ENCODE measurements at places on chromosomes 1 and 21.

DNA sequence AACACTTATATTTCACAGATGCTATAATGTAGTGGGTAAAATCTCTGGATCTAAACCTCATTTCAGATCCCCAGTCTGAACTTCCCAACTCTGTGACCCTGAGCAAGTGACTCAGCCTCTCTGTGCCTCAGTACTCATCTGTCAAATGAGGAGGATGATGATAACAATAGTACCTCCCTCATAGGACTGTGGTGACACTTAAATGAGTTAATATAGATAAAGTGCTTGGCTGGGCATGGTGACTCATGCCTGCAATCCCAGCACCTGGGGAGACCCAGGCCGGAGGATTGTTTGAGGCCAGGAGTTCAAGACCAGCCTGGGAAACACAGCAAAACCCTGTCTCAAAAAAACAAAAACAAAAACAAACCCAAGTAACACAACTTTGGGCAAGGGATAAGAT, 4.7 kb upstream of the ECE1 start:
- DNase-seq = no peak

DNA sequence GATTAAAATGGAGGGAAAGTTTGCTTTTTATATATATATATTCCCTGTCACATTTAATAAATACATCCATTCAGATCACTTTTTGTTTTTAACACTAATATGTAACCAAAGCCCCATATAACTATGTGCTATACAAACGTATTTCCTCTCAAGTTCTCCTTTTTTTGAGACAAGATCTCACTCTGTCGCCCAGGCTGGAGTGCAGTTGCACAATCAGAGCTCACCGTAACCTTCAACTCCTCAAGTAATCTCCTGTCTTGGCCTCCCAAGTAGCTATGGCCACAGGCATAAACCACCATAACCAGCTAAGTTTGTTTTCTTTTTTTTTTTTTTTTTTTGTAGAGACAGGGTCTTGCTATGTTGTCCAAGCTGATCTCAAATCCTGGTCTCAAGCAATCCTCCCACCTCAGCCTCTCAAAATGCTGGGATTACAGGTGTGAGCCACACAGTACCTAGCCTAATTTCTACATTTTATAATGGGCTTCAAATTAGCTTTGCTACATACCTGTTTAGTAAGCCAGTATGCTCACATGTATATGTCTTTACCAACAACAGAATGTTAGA, 120.0 kb downstream of the TGFBR3 start:
- DNase-seq = no peak

DNA sequence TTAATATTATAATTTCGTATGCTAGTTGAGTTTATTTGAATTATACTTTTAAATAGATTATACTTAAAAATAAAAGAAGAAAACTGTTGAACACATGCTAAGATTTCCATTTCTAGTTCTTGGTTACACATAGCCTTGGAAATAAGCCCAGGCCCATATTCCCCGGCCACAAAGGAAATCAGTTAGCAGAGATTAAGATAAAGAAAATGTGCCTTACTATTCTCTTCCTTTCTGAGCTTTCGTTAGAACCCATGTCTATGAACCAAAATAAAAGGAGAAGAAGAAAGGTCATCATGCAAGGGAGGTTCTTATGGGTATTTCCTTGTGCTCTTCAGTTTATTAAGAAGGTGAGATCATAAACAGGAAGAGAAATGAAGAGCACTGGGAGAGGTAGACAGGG, 32.3 kb upstream of the CRP start:
- no peak for DNase-seq

DNA sequence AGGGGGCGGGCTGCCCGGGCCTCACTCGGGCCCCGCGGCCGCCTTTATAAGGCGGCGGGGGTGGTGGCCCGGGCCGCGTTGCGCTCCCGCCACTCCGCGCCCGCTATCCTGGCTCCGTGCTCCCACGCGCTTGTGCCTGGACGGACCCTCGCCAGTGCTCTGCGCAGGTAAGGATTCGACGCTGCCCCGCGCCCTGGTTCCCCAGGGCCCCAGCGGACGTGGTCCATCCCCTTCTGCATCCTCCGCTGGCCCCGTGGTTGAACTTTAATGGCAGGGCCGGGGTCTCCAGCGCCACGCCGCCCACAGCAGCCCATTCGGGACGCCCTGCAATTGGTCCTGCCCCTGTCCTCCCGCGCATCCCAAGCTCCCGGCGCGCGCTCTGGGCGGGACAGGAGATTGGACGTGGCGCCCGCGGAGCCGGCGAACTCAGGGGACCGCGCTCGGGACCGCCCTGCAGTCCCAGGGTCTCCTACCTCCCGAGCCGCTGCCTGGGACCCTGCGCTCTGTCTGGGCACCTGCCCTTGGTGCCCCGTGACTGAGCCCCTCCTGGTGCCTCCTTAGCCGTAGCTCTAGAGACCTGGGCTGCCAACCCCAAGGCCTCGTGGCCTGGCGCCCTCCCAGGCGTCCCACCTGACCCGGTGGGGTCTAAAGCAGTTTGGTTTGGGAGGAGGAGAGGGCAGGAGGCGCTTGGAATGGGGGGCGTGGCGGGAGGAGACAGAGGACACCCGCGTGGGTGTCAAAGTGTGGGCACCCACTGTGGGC, at the start of gene ALPL:
Gene ALPL (plus strand): TSS at position 73 of the 762 bp plus-strand sequence. CDS start 44,659 bp downstream, outside the sequence.
- no peak for DNase-seq

DNA sequence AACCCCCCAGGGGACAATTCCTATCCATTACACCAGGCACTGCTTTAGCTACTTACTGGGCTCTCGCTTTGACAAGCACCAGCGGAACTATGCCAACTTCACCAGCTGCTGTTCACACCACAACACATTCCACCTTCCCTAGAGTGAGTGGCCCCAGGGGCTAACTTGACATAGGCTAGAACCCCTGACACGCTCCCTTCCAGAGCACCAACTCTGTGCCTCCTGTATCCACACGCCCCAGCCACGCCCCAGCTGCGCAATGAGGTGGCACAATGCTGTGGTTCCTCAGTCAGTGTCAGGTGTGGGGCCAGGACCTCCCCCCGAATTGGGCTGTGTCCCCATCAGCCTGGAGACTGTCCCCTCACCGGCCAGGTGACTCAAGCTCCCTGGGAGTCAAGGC, 11.7 kb upstream of the FGR start:
- DNase-seq = no peak

DNA sequence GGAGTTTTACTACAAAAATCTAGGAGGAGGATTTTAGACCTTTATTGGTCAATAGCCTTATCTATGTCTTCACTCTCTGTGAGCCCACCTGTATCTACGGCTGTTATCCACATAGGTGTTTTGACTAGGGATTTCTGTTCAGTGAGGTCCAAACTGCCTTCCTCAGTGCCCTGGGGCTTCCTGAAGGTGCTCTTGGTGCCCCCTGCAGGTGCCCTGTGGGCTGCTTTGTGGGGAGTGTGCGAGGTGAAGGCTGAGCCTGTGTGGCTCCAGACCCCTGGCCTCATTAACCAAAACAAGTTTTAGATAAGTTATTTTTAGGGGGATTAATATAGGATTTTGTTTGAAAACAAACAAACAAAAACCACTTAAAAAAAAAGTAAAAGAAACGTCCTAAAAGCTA, 122.5 kb downstream of the KIF26B start:
- no peak for DNase-seq

DNA sequence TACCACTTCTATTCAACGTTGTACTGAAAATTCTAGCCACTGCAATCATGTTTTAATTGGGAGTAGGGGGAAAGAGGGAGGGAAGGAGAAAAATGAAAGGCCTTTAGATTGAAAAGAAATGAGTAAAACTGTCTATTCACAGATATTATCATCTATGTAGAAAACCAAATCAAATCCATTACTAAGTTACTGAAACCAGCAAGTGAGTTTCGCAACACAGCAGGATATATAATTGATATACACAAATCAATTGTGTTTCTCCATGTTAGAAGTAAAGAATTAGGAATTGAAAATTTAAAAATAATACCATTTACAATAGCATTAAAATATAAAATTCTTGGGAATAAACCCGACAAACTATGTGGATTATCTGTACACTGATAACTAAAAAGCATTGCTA, 19.2 kb downstream of the SFT2D2 start:
- DNase-seq = no peak

DNA sequence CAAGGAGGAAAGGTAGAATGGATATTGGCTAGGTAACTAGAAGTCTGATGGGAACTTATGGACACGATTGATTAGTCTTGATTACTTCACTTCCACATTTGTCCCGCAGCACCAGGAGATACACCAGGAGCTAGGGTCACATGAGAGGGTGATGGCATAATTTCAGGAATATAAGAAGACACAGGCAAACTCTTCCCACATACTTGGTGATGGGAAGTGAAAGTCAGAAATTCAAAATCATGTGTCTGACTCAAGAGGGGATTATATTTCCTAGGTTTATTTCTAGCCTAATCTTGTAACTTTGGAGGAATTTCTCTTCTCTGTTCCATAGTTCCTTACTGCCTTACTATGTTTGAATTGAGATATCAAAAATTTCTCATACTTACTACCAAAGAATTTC, 185.0 kb downstream of the PBX1 start:
- no peak for DNase-seq

- no peak for DNase-seq
Observed at GRCh38 chr1:3695326-3696217, 43.3 kb downstream of the TP73 start.

GRCh38 chr1:217564207-217564606, 66.7 kb downstream of the GPATCH2 start:
- no peak for DNase-seq

DNA sequence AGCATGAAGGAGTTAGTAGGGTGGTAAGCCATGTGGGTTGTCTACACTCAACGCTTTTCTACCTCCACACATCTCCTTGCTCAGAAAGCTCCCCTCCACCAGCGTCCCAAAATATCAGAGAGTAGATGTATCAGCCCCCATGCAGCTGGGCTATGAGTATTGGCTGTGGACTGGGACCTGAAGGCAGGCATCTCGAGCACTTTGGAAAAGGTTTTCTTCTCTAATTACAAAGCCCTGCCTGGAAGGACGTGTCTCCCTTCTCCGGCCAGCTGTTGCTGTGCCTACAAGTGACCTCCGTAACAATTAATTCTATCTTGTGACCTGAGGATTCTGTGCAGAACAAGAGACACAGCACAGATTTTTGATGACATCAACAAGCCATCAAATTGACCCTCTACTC, 142.0 kb upstream of the RUNX1 start:
- no peak for DNase-seq

- no peak for DNase-seq
Observed at GRCh38 chr1:11923827-11924113, 2.5 kb downstream of the KIAA2013 start.

- no peak for DNase-seq
Observed at GRCh38 chr1:16372535-16373285, 5.7 kb downstream of the SZRD1 start.

- DNase-seq = no peak
Observed at GRCh38 chr1:64318428-64318827, 115.0 kb downstream of the UBE2U start.

DNA sequence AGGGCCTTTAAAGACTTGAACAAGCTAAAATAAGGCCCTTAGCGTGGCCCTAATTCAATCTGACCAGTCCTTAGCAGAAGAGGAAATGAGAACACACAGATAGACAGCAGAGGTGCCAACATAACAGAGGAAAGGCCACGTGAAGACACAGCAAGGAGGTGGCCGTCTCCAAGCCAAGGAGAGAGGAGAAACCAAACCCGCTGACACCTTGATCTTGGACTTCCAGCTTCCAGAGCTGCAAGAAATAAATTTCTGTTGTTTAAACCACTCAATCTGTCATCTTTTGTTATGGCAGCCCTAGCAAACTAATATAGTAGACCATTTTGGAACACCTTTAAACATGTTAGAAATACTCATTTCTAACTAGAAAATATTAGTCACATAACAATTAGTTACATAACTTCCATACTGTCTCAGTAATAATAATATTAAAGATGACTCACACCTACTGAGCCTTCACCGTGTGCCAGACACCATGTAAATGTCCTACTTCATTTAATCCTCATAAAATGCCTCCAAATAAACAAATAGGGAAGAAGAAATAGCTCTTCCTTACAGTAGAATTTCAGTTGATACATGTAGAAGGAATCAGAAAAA, 47.9 kb downstream of the S1PR1 start:
- no peak for DNase-seq

- no peak for DNase-seq
Observed at GRCh38 chr1:228242409-228242808, 34.6 kb downstream of the OBSCN start.

- no peak for DNase-seq
Observed at GRCh38 chr21:26804895-26805609, 40.2 kb downstream of the ADAMTS1 start.

DNA sequence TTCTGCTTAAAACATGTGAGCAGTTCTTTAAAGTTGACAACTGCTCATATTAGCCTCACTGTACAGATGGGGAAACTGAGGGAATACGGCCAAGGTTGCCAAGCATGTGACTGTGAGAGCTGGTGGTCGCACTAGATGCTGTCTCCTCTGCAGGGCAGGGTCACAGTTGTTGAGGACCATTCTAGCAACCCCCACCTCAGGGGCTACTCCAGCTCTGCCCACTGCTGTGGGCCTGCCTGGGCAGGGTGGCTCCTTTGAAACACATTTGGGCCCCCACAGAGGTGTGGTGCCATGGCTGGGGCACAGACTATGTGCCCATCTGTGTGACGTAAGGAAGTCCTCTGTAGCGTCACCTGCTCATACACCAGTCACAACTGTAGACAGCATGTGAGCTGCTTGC, 779 bp downstream of the THEM5 start:
- DNase-seq = no peak

DNA sequence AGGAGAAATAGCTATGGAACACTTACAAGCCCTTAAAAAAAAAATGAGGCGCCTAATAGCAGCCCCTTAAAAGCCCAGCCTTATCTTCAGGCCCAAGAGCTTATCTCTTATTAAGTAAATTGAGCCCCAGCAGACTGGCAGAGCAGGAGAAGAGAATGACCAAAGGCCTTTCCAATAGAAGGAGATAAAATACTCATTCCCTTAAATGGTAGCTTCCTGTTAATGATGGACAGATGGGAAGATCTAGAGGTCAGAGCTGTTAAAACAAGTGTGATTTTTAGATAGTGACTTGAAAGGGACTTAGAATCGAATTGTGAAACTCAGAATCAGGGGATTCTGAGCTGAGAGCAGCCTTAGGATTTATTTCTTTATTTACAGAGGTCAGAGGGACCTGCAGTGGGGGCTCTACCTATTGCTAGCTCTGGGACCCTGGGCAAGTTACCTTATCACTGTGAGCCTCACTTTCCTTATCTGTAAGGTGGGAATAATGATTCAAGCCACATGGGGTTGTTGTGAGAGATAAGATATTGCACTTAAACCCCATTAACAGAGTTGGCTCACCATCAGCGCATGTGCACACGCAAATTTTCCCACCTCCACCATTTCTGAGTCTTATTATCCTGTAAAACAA, 101.3 kb upstream of the C8B start:
- DNase-seq = no peak

GRCh38 chr1:205294934-205295333, 26.6 kb downstream of the NUAK2 start:
- no peak for DNase-seq

GRCh38 chr1:84347932-84348555, 46.5 kb downstream of the SAMD13 start:
- DNase-seq = no peak

DNA sequence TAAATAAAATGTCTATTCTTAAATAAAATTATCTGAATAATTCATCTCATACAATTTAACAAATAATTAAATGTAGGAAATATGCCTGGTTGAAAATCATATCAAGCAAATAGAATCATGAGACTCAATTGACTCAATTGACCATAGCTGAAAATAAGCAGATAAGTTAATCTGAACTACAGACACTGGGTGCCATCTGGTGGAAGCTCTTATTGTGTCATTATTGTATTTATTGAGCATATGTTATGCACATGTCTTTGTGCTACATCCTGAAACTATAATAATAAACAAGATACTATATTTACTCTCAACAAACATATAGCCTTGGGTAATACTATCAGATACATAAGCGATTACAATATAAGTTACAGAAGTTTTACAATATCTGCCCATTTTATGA, 41.0 kb downstream of the BRINP3 start:
- DNase-seq = peak; percentile 18

All from COR-L47 (cell line).